GM19239 (cell line): ENCODE measurements at places on chromosomes 6 and 20.

DNA sequence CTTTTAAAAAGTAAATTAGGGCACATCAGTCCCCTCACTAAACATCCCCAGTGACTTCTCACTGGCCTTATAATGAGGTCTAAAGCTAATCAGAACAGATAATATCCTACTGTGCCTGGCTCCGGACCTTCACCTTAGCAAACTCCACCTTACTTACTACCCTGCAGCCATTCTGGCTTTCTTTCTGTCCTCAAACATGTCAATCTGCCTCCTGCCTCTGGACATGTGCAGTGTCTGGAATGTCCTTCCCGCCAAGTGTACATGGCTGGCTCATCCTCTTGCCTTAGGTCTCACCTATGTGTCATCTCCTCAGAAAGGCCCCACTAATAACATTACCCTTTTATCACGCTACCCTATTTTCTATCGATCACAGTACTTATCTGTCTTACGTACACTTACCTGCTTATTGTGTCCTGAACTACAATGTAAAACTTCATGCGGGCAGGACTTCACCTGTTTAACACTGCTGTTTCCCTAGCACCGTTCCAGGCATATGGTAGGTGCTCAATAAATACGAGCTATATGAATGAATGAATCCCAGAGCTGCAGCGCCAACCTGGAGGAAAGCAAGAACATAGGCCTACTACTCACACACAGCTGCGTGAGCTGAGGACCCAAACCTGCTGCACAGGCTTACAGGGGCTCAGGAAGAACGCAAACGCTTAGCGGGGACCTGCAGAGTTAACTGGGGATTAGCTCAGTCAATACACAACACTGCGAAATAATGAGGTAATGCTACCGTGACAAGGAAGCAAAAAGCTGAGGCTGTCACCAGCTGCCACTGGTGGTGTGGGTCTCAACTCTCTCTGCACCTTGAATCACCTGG is 991 bp downstream of the UQCC2 start:
- no peak for DNase-seq

GRCh38 chr6:7047128-7047527 is 60.6 kb upstream of the RREB1 start:
- no peak for DNase-seq

- no peak for DNase-seq
These were observed 73.9 kb downstream of the SNX9 start for GRCh38 chr6:157896932-157897331.

- DNase-seq = no peak
These were observed 5.0 kb downstream of the TCP11 start for GRCh38 chr6:35136185-35136584.

- no peak for DNase-seq
These were observed 41.5 kb downstream of the ELMO2 start for GRCh38 chr20:46364670-46365486.

DNA sequence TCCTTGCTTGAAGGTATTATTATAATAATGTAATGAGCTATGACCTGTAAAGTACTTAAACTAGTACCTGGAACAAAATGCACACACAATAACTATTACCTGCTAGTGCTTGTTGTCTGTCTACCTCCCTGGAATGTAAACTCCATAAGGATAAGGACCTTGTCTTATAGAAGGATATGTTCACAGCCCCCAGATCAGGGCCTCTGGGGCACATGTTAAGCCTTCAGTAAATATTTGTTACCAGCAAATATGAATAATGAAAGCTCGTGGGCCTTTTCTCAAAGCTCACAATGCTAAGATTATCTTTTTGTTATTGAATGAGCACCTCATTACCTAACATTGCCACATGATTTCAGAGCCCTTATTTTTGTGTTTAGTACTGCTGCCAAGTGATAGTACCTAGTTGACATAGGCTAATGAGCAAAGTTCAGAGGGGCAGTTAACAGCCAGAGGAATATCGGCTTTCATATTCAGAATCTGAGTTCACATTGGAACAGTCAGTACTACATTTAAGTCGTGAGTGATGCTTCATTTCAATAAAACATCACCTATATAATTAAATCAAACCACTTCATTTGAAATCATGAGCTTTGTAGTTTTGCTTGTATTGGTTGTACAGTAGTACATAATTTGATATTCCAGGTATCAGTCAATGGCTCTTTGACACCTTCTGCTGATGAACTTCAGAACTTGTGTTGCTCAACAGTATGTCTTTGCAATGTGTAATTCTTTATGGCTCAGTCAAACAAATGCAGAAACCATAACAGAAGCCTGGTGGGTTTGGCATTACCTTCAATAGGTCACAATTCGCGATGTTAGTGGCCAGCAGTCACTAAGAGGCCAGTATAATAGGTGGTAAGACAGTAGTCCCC is 11.8 kb upstream of the SMLR1 start:
- DNase-seq = no peak

GRCh38 chr6:141451511-141452353 is 681.0 kb upstream of the GJE1 start:
- DNase-seq = no peak

DNA sequence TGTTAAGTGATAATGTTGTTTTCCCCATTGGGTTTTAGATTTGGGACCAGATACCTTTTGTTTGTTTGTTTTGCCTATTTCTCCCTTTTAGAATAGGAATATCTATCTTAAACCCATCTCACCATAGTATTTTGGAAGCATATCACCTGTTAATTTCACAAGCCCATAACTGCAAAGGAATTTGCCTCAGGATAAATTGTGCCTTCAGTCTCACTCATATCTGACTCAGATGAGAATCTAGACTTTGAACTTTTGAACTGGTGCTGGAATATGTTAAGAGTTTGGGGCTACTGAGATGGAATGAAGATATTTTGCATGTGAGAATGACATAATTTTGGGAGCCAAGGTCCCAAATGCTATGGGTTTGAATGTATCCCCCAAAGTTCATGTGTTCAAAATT is 607.4 kb downstream of the HACE1 start:
- DNase-seq = no peak

- no peak for DNase-seq
These were observed 68.7 kb downstream of the PLAGL1 start for GRCh38 chr6:143939364-143939763.

DNA sequence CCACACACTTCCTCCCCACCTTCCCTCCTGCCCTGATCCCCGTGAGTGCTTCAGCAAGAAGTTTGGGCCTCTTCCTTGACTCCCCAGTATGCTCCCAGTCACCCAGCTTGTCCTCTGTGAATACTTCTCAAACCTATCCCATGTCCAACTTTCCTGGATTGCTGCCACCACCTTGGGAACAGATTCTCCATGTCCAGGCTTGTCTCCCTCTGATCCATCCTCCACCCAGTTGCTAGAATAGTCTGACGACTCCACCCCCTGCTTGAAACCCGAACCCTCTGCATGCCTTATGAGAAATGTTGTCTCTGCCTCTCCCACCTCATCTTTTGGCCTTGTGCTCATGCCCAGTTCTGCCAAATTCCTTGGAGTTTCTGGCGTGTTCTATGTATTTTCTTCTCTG is 108.0 kb downstream of the PPP1R14C start:
- no peak for DNase-seq

GRCh38 chr6:77425671-77426070 is 37.6 kb downstream of the HTR1B start:
- no peak for DNase-seq

DNA sequence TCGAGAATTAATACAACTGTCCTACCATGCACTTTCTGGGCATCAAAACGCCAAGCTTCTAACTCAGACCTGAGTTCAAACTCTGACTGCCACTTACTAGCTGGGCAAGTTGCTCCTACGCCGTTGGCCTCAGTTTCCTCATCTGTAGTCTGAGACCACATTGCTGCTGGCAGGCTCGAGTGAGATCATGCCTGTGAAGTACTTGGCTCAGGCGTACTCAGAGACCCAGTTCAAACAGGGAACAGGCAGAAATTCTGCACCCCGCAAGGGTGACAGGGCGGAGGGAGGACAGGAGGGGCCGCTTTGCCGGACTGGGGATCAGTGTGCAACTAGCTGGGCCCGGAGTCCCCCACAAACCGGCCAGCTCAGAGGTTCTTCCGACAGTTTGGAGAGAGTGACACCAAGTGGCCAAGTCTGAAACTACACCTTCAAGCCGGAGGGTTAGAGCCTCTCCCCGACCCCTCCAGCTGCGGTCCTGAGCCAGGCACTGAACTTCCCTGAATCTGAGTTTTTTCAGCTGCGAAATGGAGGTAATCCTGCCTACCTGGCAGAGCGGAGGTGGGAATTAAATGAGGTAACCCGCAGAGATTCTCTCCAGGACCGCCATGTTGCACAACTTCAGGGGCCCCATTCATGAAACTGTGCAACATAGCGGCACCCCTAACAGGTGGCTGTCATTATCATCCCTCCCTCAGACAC is 46.0 kb upstream of the PTPN1 start:
- no peak for DNase-seq
